ENCODE measurements at places on chromosomes 6 and 20.

GRCh38 chr6:152959333-152959732 is 23.5 kb downstream of the FBXO5 start:
- no peak for DNase-seq

DNA sequence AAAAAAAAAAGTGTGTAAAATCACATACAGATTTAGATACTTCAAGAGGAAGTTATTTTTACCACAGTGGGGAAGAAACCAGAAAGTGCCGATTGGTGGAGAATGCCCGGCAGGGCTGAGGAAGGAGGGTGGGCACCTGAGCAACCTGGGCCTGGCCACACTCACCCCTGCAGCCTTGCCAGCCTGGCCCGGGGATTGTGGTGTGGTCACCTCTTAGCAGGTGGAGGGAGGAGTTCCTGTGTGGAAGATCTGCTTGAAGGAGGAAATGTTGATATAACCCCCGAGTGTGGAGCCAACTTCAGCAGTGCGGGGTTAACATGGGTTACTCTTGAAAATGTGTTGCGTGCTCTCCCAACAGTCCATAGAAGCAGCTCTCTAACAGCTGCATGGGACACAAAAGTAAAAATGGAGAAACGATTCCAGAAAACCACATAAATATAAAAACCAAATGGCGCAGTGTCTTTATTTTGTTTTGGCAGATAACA is 14.7 kb downstream of the UST start:
- no peak for DNase-seq

DNA sequence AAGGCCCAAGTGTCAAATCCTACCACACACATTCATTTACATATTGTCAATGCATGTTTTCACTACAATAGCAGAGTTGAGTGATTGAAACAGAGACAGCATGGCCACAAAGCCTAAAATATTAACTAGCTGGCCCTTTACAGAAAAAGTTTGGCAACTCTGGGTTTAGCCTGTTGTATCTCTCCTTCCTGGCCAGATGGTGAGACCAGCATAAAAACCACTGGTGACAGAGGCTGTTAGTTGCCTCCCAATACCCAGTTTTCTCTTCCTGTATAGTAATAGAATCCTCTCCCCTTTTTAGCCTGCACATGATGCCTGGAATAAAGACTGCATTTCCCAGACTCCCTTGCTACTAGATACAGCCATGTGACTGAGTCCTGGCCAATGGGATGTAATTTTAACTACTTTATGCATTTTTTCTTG is 100.0 kb upstream of the TAB2 start:
- DNase-seq = no peak

- no peak for DNase-seq
Observed at GRCh38 chr20:9514461-9515213, at the start of gene LAMP5. TSS of gene LAMP5 (plus strand) at chr20:9514590. CDS start at chr20:9514853, 263 bp downstream.

- no peak for DNase-seq
Observed at GRCh38 chr6:17349427-17349826, 44.0 kb upstream of the CAP2 start.

DNA sequence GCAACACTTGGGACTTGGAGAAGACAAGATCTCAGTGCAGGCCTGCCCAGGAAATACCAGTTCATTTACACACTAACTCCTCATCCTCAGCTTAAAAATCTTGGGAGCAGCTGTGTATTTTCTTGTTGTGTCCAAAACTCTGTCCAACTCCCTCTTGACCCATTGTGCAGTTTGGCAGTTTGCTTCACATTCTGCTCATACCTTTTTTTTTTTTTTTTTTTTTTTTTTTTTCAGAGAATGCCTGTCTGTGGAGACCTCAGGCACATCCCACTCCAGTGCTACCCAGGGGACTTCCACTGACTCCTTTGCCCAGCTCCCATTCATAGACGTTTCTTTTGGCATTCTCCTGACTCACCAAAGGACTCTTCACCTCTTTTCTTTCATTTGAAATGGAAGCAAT is 265.8 kb upstream of the TCF21 start:
- no peak for DNase-seq

- no peak for DNase-seq
Observed at GRCh38 chr6:164854526-164854925, 454.9 kb downstream of the C6orf118 start.

- DNase-seq = no peak
Observed at GRCh38 chr20:57106030-57106682, 160.3 kb downstream of the BMP7 start.

- DNase-seq = no peak
Observed at GRCh38 chr6:161273274-161273751, 548 bp downstream of the AGPAT4 start.

- no peak for DNase-seq
Observed at GRCh38 chr6:142367501-142368018, 65.8 kb downstream of the ADGRG6 start.

- no peak for DNase-seq
Observed at GRCh38 chr6:30741789-30742315, 635 bp downstream of the FLOT1 start.

DNA sequence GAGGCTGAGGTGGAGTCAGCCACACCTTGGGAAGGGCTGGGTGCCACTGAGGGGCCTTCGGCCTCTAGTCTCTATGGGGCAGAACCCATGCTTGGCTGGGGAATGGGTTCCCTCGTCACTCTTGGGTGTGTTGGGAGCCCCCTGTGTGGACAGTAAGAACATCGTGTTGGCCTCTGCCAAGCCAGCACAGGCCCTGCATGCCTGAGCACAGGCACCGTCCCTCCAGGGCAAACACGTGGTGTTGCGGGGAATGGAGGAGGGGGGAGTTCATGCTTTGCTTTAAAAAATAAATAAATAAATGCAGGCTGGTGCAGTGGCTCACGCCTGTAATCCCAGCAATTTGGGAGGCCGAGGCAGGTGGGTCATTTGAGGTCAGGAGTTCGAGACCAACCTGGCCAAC is 63.0 kb downstream of the EZR start:
- no peak for DNase-seq

DNA sequence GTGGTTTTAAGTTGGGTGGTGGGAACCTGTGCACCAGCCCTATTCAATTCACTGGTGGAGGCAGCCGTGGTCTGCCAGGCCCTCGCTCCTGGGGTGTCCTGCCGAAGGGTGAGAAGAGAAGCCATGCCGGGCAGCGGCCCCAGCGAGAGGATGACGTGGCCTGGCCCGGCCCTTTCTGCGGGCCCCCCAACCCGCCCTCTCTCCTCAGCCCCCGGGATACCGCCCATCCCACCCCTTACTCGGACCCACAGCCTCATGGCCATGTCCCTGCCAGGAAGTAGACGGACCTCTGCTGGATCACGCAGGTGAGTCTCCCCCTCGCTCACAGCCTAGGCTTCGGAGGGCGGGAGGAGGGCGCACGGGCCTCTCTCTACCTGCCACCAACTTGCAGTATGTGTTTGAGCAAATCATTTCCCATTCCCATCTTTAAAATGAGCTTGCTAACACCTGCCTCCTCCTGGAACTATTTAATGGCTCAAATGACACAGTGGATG is 30.1 kb downstream of the SNPH start:
- no peak for DNase-seq

DNA sequence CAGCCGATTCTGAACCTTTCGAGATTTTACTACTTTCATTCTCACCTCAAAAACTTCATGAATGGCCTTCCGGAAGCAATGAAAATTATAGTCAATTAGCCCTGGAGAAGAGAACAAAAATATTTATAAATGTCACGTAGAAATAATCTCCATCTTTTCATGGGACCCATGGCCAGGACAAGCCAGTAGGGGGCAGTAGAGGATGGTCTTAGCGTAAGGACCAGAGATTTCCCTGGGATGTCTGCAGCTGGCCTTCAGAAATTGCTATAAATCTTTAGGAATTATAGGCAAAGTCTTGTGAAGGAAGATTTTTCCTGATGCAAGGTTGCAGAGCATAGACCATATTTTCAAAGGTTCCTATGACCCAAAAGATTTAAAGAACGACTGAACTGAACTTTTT is 15.6 kb upstream of the UBE2J1 start:
- no peak for DNase-seq

DNA sequence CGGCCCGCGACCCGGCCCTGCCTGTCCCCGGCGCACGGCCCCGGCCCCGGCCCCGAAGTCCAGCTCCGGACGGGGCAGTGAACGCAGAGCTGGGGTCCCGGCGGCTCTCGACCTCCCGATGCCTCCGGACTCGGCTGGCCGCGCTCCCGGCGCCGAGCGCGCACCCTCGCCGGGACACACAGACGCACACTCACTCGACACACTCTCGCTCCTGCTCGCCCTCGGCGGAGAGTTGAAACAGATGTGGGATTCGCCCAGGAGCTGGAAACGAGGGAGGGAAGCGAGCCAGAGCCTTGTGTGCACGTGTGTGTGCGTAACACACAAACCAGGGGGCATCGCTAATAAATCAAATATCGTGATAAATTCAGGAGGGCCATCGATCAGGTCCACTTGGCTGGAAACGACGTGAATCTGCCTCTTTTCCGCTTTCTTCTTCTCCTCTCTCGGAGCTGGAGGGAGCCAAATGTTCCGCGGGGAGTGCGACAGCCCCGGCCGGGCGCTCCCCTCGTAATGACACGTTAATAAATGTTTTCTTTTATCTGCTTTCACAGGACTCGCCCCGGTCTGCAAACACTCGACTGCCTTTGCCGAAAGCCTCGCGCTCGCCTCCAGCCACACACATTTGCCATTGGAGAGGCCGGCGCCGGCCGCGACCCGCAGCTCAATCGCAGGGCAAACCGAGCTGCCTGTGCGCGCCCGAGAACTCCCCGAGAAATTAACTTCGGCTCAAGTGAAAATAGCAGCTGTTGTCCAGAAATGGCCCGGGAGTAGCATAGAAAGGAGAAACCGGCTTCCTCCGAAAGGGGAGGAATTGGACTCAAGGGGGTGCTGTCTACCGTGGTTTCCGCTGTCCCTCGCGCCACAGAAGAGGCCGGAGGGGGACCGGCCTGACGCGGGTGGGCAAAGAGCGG is 828 bp upstream of the SULF2 start:
- DNase-seq = no peak

- no peak for DNase-seq
Observed at GRCh38 chr6:54801669-54802068, 44.9 kb upstream of the FAM83B start.

DNA sequence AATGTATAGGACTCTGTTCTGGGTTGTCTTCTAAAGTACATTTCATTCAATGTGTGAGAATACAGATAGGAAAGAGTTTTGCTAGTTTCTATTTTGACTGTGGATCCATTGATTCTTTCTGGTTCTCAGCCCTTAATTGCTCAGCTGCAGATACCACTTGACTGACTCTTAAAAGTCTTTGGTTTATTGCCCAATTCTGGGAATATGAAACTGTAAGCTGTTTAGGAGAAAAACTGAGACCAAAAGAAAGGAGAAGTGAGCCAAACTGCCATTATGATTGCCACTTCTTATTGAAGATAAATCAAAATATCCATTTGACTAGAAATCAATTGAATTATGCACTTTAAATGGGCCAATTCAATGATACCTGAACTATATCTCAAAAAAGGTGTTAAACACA is 211.4 kb downstream of the ESR1 start:
- DNase-seq = no peak

- DNase-seq = no peak
Observed at GRCh38 chr6:79467716-79468115, 69.5 kb downstream of the LCA5 start.

DNA sequence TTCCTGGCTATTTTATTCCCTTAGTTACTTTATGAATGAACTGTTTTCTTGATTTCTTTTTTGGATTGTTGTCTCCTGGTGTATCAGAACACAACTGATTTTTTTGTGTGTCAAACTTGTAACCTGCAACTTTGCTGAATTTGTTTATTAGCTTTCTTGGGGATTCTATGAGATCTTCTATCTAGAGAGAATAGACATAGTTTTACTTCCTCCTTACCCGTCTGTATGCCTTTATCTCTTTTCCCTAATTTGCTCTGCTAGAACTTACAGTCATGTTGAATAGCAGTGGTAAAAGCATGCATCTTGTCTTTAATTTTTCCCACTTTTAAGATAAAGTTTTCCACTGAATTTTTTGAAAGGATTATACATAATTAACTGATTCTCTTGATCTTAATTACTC is 13.2 kb downstream of the RNF146 start:
- no peak for DNase-seq

GRCh38 chr20:37364927-37365272 is 19.0 kb downstream of the SRC start:
- no peak for DNase-seq

GRCh38 chr6:159110013-159110412 is 59.2 kb upstream of the FNDC1 start:
- peak; percentile 30 for DNase-seq

DNA sequence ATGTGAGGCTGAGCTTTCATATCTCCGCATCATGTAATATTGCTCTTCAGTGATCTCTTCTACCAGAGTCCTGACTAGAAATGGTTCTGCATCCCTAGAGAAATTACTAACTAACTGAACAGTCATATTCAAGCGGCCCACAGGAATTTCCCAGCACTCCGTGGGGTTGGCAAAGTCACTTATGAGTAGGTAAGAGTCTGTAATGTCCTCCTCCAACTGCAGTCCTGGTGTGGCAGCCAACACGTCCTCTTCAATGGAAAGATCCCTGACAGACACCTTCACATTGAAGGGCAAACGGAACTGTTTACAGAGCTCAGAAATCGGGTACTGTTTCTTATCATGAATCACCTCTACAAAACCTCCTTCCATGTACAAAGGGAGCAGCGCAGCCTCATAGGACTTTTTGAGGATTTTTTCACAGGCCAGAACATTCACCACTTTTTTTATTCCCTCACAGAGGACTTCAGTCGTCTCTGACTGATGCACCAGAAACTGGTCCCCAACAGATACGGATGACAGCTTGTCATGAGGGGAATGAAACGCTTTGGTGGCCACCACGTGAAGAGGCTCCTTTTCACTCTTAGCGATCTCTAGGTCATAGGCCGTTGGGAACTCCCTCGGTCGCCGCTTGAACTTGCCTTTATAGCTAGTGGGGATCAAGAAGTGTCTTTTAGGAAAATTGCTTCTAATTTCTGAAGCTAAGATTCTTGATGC is 87.7 kb downstream of the THEMIS start:
- DNase-seq = peak; percentile 20

DNA sequence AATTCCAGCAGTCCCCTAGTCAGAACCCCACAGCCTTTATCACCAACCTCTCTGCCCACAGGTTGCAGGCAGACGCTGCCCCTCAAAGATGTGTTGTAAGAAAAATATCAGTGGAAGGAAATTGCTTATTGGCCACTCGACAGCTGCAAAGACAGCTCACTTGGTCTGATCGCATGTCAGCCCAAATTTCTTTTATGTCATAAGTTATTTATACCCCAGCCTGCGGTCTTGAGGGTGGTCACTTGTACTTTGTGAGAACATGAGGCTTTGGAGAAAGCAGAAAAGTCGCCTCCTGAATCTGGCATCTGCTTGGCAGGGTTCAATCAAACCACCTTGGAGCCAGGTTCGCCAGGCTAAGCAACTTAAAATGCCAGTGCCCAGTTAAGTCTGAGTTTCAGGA is 236.5 kb upstream of the CDH4 start:
- DNase-seq = no peak

GRCh38 chr6:8382434-8382833 is 52.9 kb downstream of the SLC35B3 start:
- DNase-seq = no peak

- no peak for DNase-seq
Observed at GRCh38 chr6:43772681-43773049, 2.7 kb downstream of the VEGFA start.

GRCh38 chr20:51022803-51023616 is at the start of gene KCNG1:
TSS of gene KCNG1 (minus strand) at chr20:51023107. CDS start at chr20:51010338, 12,769 bp downstream.
- DNase-seq = peak; percentile 40

- no peak for DNase-seq
Observed at GRCh38 chr6:121430514-121431460, 4.7 kb upstream of the GJA1 start.

GRCh38 chr6:620166-620565 is 36.7 kb downstream of the HUS1B start:
- DNase-seq = no peak

GRCh38 chr20:35240811-35241293 is 14.4 kb downstream of the MMP24 start:
- no peak for DNase-seq

GRCh38 chr6:158564243-158565121 is 4.6 kb downstream of the TMEM181 start:
- no peak for DNase-seq
